NCI-H446 (cell line): ENCODE measurements at places on chromosomes 5 and 9.

DNA sequence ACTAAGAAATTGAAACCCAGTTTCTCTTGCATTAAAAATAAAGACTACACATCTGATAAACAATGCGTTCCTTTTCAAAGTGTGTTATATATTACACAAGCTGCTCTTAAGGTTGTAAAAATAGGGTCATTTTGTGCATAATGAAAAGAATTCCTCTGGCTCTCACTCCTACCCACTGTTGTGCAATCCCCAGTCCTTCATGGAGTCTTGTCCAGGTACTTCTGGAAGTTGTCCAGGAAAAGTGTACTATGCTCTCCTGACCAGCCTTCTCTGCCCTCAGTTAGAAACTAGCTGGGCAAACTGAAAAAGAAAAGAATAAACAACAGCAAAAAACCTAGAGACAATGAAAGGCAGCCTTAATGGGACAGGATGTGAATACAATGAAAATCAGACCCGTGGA is 345.5 kb upstream of the PAPPA start:
- DNase-seq: no peak

GRCh38 chr9:17990602-17991001 is 411.7 kb downstream of the SH3GL2 start:
- DNase-seq: no peak

- no peak for DNase-seq
Observed at GRCh38 chr9:529731-530130, 311.8 kb upstream of the DMRT1 start.

- no peak for DNase-seq
Observed at GRCh38 chr9:78262655-78263054, 26.8 kb downstream of the CEP78 start.

DNA sequence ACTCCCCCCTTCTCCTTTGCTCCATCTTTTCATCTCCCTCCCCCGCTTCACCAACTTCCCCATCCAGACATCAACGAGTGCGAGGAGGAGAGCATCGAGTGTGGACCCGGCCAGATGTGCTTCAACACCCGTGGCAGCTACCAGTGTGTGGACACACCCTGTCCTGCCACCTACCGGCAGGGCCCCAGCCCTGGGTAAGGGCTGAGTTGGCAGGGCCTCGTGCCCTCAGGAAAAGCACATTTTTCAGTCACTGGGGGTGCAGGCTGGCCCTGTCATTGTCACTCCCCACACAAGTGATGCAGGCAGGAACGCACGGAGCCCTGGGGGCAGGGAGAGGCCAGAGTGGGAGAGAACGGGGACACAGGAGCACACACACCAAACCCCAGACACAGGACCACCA is 12.4 kb upstream of the ASS1 start:
- DNase-seq: no peak

- DNase-seq: no peak
Observed at GRCh38 chr5:13932011-13932410, 12.5 kb downstream of the DNAH5 start.

- no peak for DNase-seq
Observed at GRCh38 chr5:44933686-44934085, 124.9 kb downstream of the MRPS30 start.

DNA sequence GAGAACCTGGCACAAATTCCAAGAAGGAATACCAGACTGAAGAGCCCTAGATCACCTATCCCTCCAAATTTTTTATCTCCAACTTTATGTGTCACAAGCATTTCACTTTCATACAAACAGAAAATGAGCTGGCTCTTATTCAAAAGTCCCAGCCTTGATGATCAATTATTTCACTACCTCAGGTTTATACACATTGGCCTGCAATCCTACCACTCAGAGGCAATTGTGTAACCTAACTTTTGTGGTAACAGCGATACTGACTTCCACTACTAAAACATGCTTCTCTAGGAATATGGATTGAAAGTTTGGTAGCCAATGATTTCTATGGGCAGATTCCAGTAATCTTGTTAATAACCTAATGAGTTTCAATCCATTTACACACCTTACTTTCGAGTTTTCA is 10.5 kb downstream of the RNF38 start:
- no peak for DNase-seq

DNA sequence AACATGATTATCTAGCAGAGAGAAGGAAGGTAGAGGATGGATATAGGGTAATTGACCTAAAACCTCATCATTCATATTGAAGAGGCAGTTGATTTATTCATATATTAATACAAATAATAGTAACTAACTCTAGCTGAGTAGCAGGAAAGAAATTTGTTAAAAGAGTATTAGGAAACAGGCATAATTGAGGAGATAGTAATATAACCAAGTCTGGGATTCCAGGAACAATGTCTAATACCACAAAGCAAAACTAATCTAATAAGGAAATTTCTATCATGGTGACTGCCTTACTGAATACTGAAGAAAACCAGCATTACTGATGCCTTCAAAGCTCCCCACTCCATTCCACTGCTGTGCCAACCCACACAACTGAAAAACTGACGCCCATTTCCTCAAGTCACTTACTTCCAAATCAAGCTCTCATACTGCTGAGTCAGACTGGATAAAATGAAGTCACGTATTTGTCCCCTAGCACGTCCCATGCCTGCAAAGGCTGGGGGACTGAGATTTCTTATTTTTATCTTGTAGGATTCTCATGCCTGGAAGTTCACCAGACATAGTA is 153.9 kb downstream of the SMC2 start:
- DNase-seq: no peak

DNA sequence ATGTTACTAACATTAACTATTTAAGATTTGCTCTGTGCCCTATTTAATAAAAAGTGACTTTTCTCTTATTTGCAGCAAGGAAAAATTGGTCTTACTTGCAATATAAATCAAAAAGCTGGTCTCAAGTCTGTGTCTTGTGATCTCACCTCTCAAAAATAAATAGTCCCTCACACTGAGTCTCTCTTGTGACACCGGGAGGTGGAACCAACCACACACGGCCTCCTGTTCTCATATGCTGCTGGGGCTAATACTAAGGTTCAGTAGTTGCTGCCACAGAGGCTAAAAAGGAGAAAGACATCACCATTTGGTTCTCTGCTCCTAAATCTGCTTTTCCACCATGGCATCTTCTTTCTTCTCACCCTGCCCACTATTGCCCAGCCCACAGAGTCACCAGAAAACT is 175.8 kb upstream of the FTMT start:
- no peak for DNase-seq

- DNase-seq: no peak
Observed at GRCh38 chr5:160452036-160452435, 30.4 kb downstream of the PTTG1 start.

DNA sequence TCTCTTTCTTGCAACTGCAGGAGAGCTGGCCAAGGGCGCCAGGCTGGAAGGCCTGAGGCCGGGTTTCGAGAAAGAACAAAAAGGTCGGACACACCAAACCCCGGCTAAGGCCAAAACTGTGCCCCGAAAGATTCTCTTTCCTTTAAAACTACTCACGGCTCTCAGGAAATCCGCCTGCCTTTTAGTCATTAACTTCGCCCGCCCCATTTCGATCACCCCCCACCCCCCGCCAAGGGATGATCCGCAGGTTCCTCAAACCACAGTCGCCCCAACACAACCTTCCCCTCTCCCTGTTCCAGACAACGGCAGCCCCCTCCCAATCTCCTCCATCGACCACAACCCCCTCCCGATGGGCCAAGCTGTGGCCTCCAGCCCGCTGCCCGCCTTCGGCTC is 536 bp downstream of the FEM1C start:
- DNase-seq: no peak

- DNase-seq: no peak
Observed at GRCh38 chr5:41736641-41737040, 133.6 kb downstream of the OXCT1 start.

GRCh38 chr5:81834021-81834660 is 83.2 kb upstream of the SSBP2 start:
- DNase-seq: no peak

- peak; percentile 51 for DNase-seq
Observed at GRCh38 chr5:137708796-137709559, 26.9 kb downstream of the KLHL3 start.

DNA sequence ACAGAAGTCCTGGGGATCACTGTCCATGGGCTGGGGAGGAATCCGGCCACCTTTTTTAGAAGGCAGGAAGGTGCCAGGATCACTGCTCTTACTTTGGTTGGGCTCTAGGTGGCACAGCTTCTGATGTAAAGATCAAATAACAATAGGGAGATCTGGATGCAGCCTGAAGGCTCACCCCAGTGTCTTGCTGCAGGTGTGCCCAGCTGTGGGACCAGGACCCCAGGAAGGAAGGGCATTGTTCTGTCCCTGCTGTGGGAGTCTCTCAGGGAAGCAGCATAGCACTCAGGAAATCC is 69.6 kb downstream of the DAB2IP start:
- DNase-seq: no peak

DNA sequence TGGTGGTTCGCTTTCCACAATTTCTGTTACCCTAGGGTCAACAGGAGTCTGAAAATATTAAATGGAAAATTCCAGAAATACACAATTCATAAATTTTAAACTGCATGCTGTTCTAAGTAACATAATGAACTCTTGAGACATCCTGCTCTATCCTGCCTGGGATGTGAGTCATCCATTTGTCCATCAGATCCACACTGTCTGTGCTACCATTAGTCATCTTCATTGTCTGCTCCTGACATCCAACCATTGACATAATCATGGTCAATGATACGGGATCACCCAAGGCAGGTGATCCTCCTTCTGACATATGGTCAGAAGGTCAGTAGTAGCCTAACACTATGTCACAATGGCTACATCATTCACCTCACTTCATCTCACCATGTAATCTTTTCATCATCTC is 276.7 kb upstream of the KIF2A start:
- no peak for DNase-seq

DNA sequence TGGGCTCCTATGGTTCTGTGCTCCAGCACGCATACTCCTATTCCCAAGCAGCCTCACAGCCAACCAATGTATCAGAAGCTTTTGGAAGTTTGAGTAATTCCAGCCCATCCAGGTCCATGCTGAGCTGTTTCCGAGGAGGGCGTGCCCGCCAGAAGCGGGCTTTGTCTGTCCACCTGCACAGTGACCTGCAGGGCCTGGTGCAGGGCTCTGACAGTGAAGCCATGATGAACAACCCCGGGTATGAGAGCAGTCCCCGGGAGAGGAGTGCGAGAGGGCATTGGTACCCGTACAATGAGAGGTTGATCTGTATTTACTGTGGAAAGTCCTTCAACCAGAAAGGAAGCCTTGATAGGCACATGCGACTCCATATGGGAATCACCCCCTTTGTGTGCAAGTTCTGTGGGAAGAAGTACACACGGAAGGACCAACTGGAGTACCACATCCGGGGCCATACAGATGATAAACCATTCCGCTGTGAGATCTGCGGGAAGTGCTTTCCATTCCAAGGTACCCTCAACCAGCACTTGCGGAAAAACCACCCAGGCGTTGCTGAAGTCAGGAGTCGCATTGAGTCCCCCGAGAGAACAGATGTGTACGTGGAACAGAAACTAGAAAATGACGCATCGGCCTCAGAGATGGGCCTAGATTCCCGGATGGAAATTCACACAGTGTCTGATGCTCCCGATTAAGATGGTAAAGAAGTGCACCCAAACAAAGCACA is 19.9 kb downstream of the ZBTB34 start:
- no peak for DNase-seq

GRCh38 chr5:74530326-74531050 is 110.0 kb downstream of the ENC1 start:
- no peak for DNase-seq

DNA sequence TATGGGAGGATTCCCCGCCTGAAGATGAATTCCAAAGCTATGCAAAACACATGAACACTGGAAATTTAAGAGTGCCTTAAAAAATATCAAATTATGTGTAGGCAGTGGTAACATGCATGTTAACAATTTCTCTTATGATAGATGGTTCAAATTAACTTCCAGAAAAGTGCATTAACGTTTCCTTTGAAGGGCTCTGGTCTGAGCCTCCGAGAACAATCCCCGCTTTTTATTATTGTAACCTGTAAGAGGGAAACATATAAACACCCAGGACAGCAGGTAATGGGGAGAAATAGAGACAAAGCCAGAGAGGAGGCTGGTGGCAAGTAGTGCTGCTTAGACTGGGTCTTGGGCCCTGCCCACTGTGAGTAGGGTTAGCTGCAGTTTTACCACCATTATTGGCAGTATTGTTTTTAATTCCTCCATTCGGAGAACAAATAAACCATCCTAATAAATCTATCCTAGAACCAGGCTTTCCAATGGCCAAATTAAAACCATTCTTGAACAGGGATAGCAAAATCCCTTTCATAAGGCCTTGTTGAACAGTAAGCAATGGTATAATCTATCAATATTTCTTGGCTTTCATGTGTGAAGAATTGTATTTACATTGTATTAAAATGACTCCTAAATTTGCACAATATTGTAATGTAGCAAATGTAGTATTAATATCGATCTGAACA is 6.3 kb downstream of the NR2F1 start:
- no peak for DNase-seq

DNA sequence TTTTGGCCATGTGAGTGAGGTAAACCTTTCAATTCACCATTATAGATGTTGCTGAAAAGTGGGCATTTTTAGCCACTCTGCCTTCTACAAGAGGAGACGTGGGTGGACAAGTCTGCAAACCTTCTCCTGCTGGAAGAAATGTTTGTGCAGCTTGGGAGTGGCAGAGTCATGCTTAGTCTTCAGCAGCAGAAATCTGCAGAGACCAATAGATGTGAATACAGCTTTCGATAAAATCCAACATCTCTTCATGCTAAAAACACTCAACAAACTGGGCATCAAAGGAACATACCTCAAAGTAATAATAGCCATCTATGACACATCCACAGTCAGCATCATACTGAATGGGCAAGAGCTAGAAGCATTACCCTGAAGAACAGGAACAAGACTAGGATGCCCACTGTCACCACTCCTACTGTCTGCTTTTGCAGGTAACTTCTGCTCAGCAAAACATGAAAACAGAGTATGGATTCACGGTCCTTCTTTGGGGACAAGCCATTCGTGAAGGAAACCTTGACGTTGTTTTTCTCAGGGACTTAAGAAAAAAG is 91.3 kb downstream of the RALGPS1 start:
- DNase-seq: no peak

DNA sequence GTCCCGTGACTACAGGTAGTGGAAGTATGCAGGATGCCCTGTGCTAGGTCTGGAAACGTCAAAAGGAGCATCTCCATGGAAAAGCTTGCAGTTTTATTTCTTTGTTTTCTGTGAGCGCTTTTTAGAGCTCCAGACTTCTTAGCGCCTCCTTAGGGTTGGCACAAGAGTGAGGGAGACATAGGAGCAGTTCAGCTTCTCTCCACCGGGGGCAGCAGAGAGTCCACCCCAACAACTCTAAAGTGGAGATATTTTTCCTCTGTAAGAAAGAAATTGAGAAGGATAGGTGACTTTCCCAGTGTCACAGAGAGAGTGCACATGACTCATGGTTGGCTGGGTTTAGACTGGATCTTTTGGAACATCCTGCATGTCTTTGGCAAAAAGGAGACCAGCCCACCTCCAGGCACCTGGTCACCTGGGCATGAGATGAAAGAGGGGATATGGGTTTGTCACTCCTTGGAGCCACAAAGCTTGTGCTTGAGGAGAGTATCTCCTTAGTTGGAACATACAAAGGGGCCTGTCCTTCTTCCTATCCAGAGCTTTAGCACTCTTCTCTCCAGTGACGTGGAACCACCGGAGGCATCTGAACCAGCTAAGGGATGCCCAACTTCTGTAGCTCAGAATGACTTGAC is 637.7 kb downstream of the SEMA5A start:
- DNase-seq: peak; percentile 36

- no peak for DNase-seq
Observed at GRCh38 chr5:159601216-159601615, 270.9 kb upstream of the IL12B start.
